MM.1S (cell line): ENCODE measurements at places on chromosomes 5 and 9.

- no peak for DNase-seq
These were observed 156.3 kb upstream of the IER5L start for GRCh38 chr9:129334105-129334935.

GRCh38 chr5:165135565-165135964 is 1630.1 kb downstream of the MAT2B start:
- no peak for DNase-seq

- DNase-seq, result no peak
These were observed 64.4 kb upstream of the WWC1 start for GRCh38 chr5:168227001-168227400.

DNA sequence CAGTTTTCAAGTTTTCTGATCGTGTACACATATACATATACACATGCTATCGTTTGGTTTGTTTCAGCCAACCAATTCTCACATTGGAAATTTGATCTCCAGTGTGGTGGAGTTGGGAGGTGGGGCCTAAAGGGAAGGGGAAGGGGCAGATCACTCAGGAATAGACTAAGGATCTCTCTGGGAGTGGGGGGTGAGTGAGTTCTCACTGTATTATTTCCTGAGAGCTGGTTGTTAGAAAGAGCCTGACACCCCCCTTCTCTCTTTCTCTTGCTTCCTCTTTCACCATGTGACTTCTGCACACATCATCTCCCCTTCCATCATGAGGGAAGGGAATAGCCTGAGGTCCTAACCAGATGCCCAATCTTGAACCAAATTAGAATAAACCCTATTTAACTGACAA is 551.7 kb downstream of the MAT2B start:
- DNase-seq, result no peak

DNA sequence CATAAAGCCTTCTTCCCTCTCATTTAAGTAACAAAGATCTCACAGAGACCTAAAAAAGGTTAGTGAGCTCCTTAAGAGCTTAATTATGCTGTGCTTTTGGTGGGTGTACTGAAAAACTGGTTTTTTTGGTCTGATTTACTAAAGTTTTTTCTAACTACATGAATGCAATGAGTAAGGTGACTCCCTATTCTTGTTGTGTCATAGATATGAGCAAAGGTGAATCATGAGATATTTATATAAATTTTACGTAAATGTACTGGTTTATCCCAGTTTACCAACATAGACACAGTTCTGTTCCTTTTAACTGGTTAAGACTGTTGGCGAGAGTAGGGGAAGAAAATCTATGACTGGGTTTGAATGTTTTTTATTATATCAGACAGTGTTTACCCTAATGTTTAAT is 250.5 kb downstream of the NR2F1-AS1 start:
- no peak for DNase-seq

- no peak for DNase-seq
These were observed 241.8 kb downstream of the TRIM32 start for GRCh38 chr9:116928884-116929283.

GRCh38 chr5:125484742-125485641 is 738.6 kb upstream of the ZNF608 start:
- no peak for DNase-seq

GRCh38 chr5:82349652-82350051 is 71.5 kb upstream of the RPS23 start:
- peak; percentile 28 for DNase-seq
